ENCODE measurements at places on chromosomes 12 and 14.

DNA sequence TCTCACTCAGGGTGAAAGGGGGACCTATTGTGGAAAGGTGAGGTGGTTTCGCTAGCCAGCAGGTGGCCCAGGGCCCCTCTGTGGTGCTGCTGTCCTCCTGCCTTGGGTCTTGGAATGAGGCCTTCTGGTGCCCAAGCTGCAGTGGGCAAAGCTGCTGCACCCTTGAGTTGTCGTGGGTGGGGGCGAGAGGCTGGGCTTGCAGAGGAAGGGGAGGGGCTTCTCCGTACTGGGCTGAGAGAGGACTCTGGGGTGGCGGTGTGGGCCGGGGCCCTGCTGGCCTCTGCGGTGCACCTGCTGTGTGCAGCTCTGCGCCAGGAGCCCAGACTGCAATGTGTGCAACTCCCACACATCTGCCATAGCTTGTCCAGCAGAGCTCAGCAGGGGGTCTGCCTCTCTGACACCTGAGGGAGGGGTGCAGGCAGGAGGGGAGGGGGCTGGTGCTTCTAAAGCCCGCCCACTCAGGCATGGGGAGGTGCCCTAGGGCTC is 145.8 kb downstream of the KIF26A start:
- no peak for DNase-seq

DNA sequence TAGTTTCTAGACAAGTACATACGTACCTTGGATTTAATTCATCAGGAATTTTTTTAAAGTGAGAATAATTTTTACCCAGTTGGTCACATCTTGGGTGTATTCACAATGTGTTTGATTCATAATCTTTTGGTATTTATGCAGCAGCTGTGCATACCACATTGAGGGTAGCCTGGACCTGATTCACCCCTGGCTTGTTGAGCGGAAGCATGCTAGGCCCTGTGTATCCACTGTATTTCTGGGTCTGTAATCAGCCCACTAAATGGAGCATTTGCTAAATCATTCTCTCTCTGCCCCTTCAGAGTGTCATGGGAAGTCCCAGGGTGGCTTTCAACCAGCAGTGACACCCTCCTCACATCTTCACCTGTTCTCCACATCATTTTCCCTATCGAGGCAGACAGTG is 203.8 kb upstream of the RGS6 start:
- DNase-seq = no peak

GRCh38 chr12:68159681-68160304 is at the start of gene IFNG:
IFNG (minus strand) TSS chr12:68159740; CDS start chr12:68159615, 125 bp downstream.
- no peak for DNase-seq

GRCh38 chr14:93185349-93185720 is 218 bp downstream of the LYSET start:
- no peak for DNase-seq

DNA sequence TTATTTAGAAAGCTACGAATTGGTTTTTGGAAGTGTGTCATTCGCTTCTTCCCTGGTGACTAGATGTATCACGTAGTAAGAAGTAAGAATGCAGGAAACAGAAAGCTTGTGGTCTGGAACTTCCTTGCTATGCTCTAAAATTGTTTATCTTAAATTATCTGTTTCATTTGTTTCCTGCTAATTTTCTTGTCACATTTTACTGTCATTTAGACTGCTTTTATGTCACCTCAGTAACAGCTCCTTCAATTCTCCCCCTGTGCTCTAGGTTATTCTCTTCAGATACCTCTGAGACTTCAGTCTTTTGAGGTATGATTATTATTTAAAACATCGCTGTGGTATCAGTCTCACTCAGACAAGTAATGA is 699 bp upstream of the CD69 start:
- no peak for DNase-seq

GRCh38 chr12:62270384-62270783 is 10.2 kb downstream of the USP15 start:
- no peak for DNase-seq

DNA sequence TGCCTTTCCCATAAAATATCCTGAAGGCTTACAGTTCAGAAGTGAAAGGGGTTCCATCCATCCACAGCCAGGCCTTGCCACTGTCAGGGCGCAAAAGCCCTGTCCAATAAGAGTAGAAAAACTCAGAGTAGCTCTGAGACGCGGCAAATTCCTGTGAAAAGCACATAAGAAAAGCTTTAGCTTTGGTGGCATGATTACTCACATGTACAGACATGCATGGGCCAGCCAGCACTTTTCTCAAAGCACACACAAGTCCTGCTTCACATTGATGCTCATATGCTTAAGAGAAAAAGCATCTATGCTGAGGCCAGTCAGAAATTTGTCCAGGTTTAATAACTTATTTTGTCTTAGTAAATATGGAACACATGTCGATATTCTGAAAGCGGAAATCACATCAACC is 25.5 kb downstream of the CLEC1A start:
- no peak for DNase-seq

DNA sequence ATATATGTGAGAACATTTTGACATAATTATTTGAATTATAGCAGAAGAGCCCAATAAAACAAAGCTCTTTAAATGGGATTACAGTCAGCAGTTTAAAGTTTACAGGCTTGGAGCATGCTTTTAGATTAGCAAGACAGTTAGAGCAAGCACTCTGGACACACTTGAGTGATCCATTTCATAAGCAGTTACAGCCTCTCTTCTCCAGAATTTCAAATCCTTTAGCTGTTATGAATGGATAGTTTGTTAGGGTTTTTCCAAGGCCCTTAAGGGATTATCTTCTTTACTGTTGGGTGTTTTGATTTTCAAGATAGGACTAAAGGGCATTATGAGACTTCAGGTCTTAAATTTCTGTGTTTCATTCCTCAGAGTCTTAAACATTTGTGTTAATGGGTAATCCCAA is 36.3 kb downstream of the BEST3 start:
- DNase-seq = no peak

- no peak for DNase-seq
Measured at GRCh38 chr12:71626098-71626497, 37.5 kb downstream of the ZFC3H1 start.

DNA sequence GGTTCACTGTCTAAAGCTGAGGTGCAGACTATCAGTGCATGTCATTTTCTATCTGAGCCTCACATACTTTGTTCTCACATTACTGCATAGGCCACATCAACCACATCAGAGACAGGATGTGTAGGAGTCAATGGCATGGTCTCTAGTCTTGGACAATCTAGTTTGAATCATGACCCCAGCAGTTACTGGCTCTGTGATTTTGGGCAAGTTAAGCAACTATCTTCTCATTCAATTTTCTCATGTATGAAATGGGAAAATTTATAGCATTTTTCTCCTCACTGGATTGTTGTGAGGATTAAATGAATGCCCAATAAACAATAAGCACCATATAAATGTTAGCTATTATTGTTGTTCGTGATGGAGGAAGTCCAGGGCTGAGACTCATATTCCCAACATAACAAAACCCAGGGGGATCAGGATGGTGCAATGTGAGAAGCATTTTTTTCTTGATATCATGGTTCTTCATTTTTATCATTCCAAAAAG is 432.6 kb downstream of the LRIG3 start:
- DNase-seq = no peak

Measured in NCI-H2081 treated with DMSO at 0.1 percent for 48 hours (cell line).